Liver (tissue), 10 donors: ENCODE measurements at places on chromosomes 16 and 17. TPM values are rescaled to one million over a fixed set of nuclear protein-coding genes. Genes with fewer than 3 reads are reported as not detected.

The RAB11FIP4 gene
- total RNA-seq, result 3.1 TPM

The PHOSPHO1 gene
- total RNA-seq, result 99.4 TPM

The ABCC6 gene
- 107 TPM for total RNA-seq

The OR1A1 gene
- not detected for total RNA-seq

The ITGAD gene
- total RNA-seq, result 2.0 TPM

The KCNAB3 gene
- total RNA-seq, result 0.23 TPM

The TP53TG3C gene
- not detected for total RNA-seq

The PRSS33 gene
- total RNA-seq, result not detected

The SRL gene
- total RNA-seq, result 0.14 TPM

The SAT2 gene
- 53.8 TPM for total RNA-seq

The CACNG3 gene
- not detected for total RNA-seq

The CHST4 gene
- total RNA-seq, result 14.3 TPM

The SMIM36 gene
- not detected for total RNA-seq

The NOG gene
- total RNA-seq, result not detected

The SLC47A1 gene
- 69.2 TPM for total RNA-seq

The ELMO3 gene
- total RNA-seq, result 3.8 TPM

The IFI35 gene
- 11.9 TPM for total RNA-seq
